ENCODE measurements at places on chromosomes 6 and 20. TPM values are rescaled to one million over a fixed set of nuclear protein-coding genes. Genes with fewer than 3 reads are reported as not detected.

DNA sequence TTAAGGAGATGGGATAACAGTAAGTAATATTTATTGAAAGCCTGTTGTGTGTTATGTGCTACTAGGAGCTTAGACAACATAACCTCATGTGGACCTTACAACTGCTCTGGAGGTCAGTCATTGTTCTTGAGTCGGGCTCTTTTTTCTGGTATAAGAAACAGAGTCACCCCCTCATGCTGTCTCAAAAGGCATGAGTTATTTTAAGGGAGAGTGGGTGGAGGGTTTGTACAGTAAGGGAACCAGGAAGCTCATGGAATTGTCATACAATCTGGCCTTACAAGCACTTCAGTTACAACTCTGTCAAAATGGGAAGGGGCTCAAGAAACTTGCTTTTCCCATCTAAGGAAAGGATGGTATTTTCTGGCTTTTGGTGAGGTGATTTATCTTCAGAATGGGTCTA is 16.5 kb upstream of the DSE start:
- no peaks in the 10 kb centered on the region for H3K36me3 ChIP-seq
- H3K4me1 ChIP-seq = no peaks in the 10 kb centered on the region

- H3K36me3 ChIP-seq = no peaks in the 10 kb centered on the region
- no peak overlapping the region for H3K27ac ChIP-seq
- H3K4me3 ChIP-seq = no peak overlapping the region
- H3K4me1 ChIP-seq = no peaks in the 10 kb centered on the region
- DNase-seq = no peak
Measured at GRCh38 chr20:54726687-54727300, 251.4 kb downstream of the DOK5 start.

Gene CST5
- total RNA-seq = not detected

- H3K4me3 ChIP-seq = no peak overlapping the region
- H3K27ac ChIP-seq = no peak overlapping the region
- DNase-seq = no peak
- H3K27me3 ChIP-seq = no peaks in the 10 kb centered on the region
- no peaks in the 10 kb centered on the region for H3K4me1 ChIP-seq
Measured at GRCh38 chr20:5357946-5358345, 41.2 kb upstream of the PROKR2 start.

Gene SSTR4
- total RNA-seq = 0.40 TPM

Gene CAPN11
- 0.31 TPM for total RNA-seq

GRCh38 chr20:237489-237888 is 10.4 kb downstream of the DEFB129 start:
- H3K27me3 ChIP-seq = peaks cover 8% of the 10 kb centered on the region
- H3K27ac ChIP-seq = no peak overlapping the region
- H3K4me3 ChIP-seq = no peak overlapping the region
- H3K4me1 ChIP-seq = no peaks in the 10 kb centered on the region
- no peaks in the 10 kb centered on the region for H3K36me3 ChIP-seq

- no peak overlapping the region for H3K27ac ChIP-seq
- no peak overlapping the region for H3K4me3 ChIP-seq
- H3K4me1 ChIP-seq = peaks cover 6% of the 10 kb centered on the region
- peaks cover 38% of the 10 kb centered on the region for H3K36me3 ChIP-seq
- H3K27me3 ChIP-seq = no peaks in the 10 kb centered on the region
Measured at GRCh38 chr20:31684153-31685015, 38.3 kb downstream of the BCL2L1 start.
